ENCODE measurements at places on chromosomes 4 and X.
A peak's percentile ranks its signal among the peaks of the same experiment; 100 is the strongest.

DNA sequence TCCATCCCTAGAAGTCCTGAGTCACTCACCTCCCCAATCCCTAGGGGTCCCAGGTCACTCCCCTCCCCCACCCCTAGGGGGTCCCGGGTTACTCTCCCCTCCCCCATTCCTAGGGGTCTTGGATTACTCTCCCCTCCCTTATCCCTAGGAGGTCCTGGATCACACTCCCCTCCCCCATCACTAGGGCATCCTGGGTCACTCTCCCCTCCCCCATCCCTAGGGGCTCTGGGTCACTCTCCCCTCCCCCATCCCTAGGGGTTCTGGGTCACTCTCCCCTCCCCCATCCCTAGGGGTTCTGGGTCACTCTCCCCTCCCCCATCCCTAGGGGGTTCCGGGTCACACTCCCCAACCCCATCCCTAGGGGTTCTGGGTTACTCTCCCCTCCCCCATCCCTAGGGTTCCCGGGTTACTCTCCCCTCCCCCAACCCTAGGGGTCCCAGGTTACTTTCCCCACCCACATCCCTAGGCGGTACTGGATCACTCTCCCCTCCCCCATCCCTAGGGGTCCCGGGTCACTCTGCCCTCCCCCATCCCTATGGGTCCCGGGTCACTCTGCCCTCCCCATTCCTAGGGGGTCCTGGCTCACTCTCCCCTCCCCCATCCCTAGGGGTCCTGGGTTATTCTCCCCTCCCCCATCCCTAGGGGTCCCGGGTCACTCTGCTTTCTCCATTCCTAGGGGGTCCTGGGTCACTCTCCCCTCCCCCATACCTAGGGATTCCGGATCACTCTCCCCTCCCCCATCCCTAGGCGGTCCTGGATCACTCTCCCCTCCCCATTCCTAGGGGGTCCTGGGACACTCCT is 2.1 kb downstream of the ASMTL start:
- no peak for DNase-seq

DNA sequence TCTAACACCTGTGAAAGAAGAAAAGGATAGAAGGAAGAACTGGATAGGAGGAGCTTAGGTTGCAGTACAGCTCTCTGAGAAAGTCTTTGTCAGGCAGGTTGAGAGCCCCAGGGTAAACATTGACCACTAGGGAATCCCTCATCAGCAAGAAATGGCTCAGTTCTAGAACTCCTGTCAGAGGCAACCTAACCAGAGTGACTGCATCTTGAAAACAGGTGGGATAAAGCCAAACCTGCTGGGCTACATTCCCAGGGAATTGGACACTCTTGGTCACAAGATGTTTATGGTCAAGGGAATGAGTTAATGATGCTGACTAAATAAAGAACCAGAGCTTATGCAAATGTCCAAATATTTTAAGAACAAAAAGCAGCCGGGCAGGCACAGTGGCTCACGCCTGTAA is 108.3 kb upstream of the MED14 start:
- no peak for DNase-seq

DNA sequence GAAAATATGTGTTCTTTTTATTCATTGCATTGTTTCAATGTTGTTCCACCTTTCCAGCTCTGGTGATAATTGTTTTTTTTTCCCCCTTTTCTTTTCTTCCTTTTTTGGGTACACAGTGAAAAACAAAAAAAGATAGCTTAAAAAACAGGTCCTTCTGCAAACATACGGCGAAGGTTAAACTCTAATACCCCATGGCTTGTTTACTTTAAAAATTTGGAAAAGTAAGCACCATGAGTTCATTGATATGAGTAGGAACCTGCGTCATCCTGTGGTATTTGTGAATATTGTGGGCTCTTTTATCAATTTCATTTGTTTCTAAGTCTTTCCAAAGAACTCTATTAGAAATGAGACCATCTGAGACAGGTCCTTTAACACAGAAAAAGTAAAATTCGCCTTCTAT is 123.5 kb downstream of the CHRNA9 start:
- no peak for DNase-seq

DNA sequence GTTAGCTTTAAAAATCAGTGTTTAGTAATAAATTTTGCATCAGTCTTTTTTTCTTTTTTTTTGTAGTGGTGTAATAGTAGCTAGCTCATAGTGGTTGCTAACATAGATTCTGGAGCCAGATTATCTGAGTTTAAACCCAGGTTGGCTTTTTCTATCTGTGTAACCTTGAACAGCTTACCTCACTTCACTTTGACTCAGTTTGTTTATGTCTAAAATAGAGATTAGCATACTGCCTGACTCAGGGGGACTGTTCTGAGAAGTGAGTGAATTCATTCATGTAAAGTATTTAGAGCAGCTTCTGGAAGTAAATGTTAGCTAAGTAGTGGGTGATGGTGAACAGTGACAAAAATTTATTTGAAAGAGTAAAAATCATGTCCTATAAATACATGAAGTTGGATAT is 32.9 kb downstream of the CPEB2 start:
- DNase-seq = no peak

- no peak for DNase-seq
Observed at GRCh38 chr4:74283614-74284013, 24.7 kb upstream of the EPGN start.

DNA sequence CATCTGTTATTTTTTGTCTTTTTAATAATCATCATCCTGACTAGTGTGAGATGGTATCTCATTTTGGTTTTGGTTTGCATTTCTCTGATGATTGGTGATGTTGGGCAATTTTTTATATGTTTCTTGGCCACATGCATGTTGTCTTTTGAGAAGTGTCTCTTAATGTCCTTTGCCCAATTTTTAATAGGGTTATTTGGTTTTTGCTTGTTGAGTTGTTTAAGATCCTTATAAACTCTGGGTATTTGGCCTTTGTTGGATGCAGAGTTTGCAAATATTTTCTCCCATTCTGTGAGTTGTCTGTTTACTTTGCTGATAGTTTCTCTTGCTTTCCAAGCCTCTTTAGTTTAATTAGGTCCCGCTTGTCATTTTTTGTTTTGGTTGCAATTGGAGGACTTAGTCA is 152.1 kb upstream of the MED14 start:
- DNase-seq = no peak

DNA sequence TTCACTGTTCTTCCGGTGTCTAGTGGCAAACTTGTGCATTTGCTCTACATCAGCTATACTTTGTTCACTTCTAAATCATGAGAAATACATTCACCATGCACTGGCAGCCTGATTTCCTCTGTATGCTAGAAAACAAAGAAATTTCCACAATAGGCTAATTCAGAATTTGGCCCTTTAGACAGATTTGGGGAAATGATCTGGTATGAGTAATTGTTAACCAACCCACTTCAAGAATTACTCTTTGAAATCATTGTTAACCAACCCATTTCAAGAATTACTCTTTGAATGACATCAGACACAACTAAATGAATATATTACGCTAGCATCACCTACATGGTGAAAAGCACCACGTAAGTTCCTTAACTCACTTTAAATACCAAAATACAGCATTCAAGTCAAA is 14.6 kb downstream of the APBB2 start:
- DNase-seq = no peak

- DNase-seq = no peak
Observed at GRCh38 chr4:73918058-73918457, 48.9 kb downstream of the CXCL1 start.

GRCh38 chr4:2416564-2417225 is 1.8 kb downstream of the ZFYVE28 start:
- DNase-seq = peak; percentile 37

DNA sequence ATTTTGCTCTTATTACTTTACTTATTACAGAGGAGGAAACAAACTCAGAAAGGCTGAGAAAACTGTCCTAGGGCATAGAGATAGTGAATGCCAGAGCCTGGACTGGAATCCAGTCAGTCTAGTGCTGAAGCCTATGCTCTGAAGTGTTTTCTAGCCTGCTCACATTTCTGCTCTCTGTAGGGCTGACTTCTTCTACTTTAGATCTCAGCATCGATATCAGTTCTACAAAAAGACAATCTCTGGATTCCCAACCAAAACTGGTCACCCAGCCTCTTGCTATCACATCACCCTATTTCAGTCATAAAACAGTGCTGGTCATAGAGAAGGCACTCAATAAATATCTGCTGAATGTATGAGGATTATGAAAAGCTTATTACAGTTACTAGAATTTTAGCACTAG is 87.2 kb downstream of the FAM13A start:
- DNase-seq = no peak

DNA sequence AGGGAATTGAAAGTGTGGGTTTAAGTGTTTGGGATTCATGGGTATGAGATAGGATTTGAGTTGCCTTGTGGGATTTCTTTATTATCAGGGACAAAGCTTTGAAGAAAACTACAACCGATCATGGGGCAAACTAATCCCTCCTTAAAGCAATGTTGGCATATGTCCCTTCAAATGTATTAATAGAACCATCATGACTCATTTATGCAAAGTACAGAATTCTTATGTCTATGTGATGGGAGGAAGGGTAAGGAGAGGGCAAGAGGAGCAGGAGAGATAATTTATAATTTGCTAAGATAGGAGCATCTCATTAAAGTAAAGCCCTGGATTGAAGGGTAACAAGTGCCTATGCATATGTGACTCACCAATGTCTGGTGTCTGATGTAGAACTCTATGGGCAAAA is 94.2 kb downstream of the PHEX start:
- no peak for DNase-seq

All from CD4-positive, alpha-beta T cell treated with Interleukin-17A for 4 hours (primary cell).